ENCODE measurements at places on chromosomes 11 and 22. TPM values are rescaled to one million over a fixed set of nuclear protein-coding genes. Genes with fewer than 3 reads are reported as not detected.

Gene SCGB1A1
- polyA plus RNA-seq: not detected

Gene CFAP300
- polyA plus RNA-seq: 5.3 TPM

Gene PATE2
- polyA plus RNA-seq: 0.14 TPM

Gene ILK
- 64.5 TPM for polyA plus RNA-seq

Gene B4GALNT4
- polyA plus RNA-seq: 53.5 TPM

All from GM23338 (cell line).